ENCODE measurements at places on chromosomes 16 and 17.

DNA sequence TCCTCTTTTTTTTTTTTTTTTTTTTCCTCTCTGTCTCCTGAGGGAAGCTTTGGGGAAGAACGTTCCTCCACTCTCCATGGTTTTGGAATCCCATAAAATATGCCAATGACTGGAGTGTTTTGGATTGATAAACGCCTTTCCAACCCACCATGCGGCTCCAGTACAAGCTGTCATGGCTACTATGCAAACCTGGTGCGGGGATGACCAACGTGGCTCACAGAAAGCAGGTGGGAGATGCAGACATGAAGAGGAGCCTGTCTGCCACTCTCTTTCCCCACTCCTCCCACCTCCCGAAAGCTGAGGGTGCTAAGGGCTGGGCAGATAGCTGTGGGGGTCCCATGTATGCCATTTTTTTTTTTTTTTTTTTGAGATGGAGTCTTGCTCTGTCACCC, 69.9 kb upstream of the SEC14L1 start:
- no peak for DNase-seq

DNA sequence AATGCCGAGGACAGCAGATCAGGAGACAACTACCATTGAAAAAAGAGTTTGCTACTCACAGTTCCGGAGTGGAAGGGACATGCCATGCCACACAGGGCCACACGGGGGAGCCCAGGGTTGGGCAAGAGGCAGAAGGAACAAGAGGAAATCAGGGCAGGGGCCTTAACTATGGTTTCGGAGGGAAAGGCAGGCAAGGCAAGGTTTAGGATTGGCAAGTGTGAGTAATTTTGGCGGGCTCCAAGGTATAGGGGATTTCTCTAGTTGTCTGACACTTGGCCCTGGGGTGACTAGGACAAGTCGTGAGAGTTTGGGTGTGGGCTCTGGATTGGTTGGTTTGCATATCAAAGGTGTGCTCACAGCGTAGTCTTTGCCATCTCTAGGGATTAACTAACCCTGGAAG, 27.0 kb upstream of the NTN1 start:
- peak; percentile 23 for DNase-seq

DNA sequence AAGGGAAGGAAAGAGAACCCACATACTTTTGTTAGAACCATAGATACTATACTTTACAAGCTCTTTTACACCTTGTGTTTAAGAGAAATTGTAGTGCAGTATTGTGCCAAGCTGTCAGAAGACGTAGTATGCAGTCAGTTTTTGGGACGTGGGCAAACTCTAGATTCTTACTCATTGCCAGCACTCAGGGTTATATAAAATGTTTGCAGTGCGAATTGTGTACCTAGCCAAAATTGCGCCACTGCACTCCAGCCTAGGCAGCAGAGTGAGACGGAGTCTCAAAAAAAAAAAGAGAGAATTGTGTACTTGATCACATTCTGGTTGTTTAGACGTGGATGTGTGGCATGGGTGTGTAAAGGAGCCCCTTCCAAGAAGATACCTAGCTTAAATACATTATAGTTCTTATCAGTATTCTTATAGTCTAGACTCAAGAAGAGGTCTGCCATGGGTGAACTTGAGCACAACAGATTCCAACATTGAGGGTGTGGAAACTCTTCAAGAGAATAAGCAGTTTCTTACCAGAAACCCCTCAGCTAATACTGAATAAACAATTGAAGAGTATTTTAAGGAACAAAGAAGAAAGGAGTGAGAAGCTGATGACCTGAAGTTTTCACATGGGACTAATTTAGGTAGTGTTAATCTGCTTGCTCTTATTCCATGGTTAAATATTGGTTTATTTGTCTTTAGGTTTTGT, 27.4 kb upstream of the MRC2 start:
- DNase-seq = no peak

GRCh38 chr16:88784074-88784855, 755 bp downstream of the PIEZO1 start:
- DNase-seq = peak; percentile 41

- no peak for DNase-seq
Measured at GRCh38 chr16:11123666-11124065, 132.3 kb downstream of the SOCS1 start.

GRCh38 chr16:48959204-48959603, 322.4 kb downstream of the CBLN1 start:
- no peak for DNase-seq

DNA sequence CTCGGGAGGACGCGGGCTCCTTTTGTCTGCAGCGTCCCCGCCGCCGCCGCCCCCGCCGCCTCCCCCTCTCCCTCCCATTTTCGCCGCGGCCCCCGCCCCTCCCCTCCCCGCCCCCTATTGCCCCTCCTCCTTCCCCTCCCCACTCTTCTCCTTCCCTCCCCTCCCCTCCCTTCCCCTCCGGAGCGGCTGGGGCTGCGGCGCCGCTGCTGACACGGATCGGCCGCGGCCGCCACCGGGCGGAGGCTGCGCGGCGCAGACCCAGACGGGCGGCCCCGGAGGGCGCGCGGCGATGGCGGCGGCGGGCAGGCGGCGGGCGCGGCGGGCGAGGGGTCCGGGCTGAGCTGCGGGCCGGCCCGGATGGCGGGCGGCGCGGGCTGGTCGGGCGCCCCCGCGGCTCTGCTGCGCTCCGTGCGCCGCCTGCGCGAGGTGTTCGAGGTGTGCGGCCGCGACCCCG, at the start of gene RAB11FIP4:
TSS of gene RAB11FIP4 (plus strand) at position 180 of the 454 bp plus-strand sequence. CDS start at position 358, 178 bp downstream.
- no peak for DNase-seq

GRCh38 chr16:70754851-70755600, 45.9 kb downstream of the VAC14 start:
- no peak for DNase-seq

DNA sequence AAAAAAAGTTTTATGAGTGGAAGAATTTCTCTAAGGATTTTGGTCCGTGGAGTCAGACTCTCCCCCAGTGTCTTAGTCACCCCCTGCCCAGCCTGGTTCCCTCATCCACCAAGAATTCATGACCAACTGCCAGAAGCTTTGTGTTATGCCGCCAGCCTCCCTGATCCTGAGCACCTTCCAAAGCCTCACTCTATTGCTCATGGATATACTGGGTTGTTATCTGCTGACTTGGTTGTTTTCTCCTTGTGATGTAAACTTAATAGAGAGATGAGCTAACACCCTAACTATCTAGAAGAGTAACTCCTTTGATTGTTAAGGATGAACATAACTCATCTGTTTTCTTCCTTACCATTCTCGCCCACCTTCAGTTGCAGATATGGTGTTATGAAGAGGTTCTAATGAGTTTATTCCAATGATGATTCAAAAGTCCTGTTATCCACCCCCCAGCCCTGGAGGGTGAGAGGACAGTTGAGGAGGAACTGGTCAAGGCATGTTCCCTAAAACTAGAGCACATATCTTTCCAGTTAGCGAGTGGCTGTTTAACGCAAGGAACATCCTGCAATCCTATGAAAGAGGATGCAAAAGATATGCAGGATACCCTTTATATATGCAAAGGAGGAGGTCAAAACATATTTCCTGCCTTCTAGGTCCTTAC, 1.5 kb upstream of the PSMD3 start:
- DNase-seq = no peak

DNA sequence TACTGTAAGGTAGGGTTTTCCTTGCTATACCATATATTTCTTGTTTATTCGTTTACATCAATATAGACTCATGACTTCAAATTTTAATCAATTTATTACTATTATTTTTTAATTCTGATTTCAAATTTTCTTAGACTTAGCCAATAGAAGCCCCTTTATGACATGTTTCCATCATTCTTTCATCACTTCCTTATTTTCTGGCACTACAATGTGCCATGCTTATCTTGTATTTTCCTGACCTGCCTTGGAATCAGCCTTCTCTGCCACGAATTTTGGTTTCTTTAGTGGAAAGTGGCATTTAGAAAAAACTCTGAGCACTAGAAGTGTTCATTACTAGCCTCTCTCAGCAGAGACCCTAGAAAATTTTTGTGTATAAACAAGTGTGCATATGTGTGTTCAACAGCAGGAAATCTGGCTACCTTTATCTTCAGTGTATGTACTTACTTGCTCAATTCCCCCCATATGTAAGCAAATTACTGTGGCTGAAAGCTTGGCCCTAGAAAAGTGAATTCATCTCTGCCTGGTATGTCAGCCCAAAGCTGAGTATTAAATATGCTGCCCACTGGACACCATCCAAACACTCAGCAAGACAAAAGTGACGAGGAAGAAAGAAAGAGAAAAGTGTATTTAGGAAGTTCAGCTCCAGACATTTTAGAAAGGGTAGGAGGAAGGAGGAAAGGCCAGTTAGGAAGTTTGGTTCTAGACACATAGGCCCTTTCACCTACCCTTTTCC, 4.0 kb downstream of the STXBP4 start:
- DNase-seq = no peak

- DNase-seq = no peak
Measured at GRCh38 chr17:917391-917811, 62.2 kb downstream of the NXN start.

DNA sequence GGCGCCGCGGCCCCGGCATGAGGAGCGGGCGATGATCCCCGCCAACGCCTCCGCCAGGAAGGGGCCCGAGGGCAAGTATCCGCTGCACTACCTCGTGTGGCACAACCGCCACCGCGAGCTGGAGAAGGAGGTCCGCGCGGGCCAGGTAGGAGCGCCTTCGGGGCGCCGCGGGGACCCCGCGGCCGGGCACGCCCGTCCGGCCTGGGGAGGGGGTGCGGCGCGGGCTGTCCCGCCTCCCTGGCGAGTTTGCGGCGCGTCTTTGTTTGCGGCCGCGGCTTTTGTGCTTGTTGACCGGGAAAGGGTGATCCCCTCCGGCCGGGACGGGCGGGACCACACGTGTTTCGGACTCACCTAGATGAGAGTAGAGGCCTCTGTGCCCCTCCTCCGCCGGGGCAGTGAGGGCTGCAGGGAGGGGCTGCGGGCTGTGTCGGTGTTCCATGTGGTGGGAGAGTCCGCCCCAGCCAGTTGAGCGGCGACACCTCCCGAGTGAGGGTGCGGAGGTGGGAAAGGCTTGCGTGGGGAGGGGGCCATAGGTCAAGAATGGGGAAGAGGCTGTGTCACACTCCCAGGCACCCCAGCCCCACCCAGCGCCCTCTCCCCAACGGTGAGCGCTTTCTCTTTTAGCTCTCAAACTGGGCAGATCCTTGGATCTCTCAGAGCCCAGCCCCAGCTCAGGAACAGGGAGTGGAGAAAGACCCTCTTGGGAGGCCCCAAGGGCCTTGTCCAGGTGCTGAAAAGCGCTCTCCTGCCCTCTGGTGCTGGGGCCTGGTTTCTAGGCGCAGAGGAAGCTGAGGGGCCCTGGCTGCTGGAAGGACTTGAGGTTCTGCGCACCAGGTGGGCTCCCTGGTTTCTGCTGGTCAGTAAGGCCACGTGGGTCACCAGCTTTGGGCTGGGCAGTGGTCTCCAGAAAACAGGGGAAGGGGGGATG, 923 bp downstream of the ANKRD13B start:
- DNase-seq = no peak

GRCh38 chr17:81942167-81942553, 4.9 kb downstream of the MYADML2 start:
- DNase-seq = no peak

- DNase-seq = no peak
Measured at GRCh38 chr16:31527734-31528274, at the start of gene AHSP. Gene AHSP (plus strand): TSS chr16:31527900. CDS start chr16:31528140, 240 bp downstream.

GRCh38 chr17:76120658-76121008, 17.0 kb upstream of the EXOC7 start:
- DNase-seq = no peak

- no peak for DNase-seq
Measured at GRCh38 chr16:89371968-89372634, 118.3 kb downstream of the ANKRD11 start.

GRCh38 chr16:51540259-51540658, 389.2 kb upstream of the SALL1 start:
- DNase-seq = no peak

- DNase-seq = no peak
Measured at GRCh38 chr17:62807812-62808575, at the start of gene MARCHF10. Gene MARCHF10 (minus strand): TSS chr17:62808314. CDS start chr17:62801735, 6,579 bp downstream.

- DNase-seq = no peak
Measured at GRCh38 chr17:36808180-36808661, 129.1 kb upstream of the LHX1 start.

GRCh38 chr17:69358688-69359596, 32.0 kb upstream of the ABCA5 start:
- DNase-seq = no peak

GRCh38 chr17:78996781-78997201, 12.8 kb downstream of the CANT1 start:
- no peak for DNase-seq

DNA sequence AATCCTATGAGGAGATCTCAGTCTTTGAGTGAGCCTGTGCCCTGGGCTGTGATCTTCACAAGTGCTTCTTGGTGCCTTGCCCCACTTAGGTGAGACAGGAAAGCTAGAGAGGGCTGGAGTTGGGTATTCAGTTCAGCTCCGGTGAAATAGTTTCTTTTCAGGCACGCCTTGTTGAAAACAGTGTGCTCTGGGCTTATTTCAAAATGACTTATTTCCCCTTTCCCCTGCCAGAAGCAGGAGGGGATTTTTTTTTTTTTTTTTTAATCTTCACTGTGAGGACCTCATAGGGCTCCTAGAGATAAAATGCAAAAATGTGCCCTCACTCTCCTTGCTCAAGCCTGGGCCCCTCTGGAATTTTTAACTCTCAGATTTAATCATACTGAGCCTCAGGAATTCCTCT, 27.2 kb downstream of the MOSMO start:
- DNase-seq = no peak

GRCh38 chr17:16568541-16569357, at the start of gene ZNF287:
Gene ZNF287 (minus strand): TSS chr17:16569204. CDS start chr17:16567731, 1,473 bp downstream.
- peak; percentile 86 for DNase-seq

DNA sequence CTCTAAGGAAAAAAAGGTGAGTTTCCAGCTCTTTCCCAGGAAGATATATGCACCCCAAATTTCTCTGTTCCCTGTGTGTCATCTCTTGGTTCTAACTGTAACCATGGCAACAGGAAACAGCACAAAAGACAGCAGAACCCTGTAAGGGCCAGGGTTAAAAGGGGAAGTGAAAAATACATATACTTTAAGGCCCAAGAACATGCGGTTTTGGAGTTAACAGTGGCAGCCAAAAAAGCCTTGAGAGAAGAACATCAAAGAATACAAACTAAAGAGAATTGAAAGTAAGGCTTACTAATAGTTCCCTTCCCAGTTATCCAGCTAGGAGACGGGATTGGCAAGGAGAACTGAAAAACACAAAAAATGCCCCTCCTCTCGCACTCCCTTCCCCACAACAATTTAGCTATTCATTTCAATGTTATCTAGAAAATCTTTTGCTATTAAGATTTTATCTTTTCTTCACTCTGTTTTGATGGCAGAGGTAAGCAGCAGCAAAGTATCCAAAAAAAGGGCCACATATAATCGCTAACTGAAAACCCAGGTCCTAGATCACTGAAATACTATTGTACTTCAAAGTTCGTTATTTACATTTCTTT, 1.5 kb downstream of the SPOP start:
- no peak for DNase-seq

GRCh38 chr16:78619811-78620210, 520.4 kb downstream of the WWOX start:
- DNase-seq = no peak

- no peak for DNase-seq
Measured at GRCh38 chr16:67393111-67393787, at the start of gene TPPP3. Gene TPPP3 (minus strand): TSS chr16:67393498. CDS start chr16:67391111, 2,387 bp downstream.

- DNase-seq = no peak
Measured at GRCh38 chr17:42797067-42798007, 1.2 kb downstream of the COA3 start.

- DNase-seq = no peak
Measured at GRCh38 chr16:12612598-12613101, 191.0 kb downstream of the CPPED1 start.
